Gastroesophageal sphincter (tissue), 4 donors: ENCODE measurements at places on chromosomes 16 and 17.
A peak's percentile ranks its signal among the peaks of the same experiment; 100 is the strongest.

- no peak for ATAC-seq
Measured at GRCh38 chr17:4003501-4004421, 39.5 kb upstream of the ATP2A3 start.

GRCh38 chr16:73143576-73144422 lies 95.9 kb upstream of the ZFHX3 start:
- no peak for ATAC-seq

DNA sequence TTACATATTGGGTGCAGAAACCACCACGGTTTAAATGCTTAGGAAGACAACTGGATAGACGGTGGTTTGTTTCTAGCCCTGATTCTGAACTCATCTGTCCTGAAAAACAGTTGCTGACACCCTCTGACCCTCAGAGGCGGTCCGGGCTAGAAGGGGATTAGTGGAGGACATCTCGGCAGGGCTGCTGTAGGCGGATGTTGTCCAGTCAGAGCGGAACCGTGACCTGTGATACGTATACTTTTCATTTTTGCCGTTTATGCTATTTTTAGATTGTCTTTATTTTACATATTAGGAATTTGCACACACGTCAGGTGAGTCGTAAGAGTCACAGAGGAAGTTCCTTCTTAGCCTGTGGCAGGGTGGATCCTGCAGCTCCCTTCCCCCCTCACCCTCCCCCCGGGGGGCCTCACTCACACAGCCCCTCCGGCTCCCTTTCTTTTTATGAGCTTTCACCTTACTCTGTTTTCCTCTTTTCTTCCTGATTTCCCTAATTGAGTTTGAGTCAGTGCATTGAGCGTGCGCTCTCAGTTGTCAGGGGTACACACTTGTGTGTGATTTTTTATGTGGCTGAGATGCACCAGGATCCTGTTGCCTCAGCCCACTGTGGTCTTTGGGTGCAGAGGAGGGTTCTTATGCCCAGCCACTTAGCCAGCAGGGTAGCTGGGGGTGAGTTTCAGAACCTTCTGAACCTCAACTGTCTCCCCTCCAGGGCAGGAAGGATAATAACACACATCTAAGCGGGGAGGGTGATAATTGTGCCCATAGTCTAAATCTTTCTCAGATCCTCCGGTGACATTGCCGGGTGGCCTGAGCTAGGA lies 211.1 kb upstream of the CHMP6 start:
- peak; percentile 4 for ATAC-seq

- ATAC-seq: peak; percentile 88
Measured at GRCh38 chr17:35345926-35346771, 27.3 kb downstream of the SLFN11 start.

- no peak for ATAC-seq
Measured at GRCh38 chr16:66832661-66833305, 2.0 kb upstream of the NAE1 start.

DNA sequence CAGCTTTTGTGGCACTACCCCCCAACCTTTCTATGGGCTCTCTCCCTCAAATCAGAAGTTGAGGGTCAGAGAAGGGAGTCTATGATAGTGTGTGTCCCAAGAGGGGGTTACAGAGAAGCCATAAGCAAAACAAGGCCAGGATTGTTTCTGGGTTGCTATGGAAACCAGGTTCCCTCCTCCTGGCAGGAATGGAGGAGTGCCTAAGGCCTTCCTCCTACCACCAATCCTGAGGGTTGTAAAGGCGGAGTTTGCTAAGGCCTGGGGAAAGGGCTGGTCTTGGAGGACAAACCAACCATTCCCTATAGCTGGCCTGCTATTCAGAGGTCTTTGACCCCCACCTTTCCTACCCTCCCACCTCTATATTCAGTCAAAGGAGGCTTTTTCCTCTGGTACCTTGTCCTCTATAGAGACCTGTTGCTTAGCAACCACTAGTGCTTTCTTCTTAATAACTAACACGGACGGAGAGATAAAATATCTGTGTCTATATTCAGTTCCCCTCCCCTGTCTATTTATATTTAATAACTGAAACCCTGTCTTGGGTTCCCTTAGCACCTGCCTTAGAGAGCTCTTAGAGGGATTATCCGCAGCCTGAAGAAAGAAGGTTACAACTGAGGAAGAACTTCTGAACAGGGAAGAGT lies 43.4 kb downstream of the NEUROD2 start:
- no peak for ATAC-seq

GRCh38 chr16:54060599-54061421 lies 225.8 kb downstream of the IRX3 start:
- no peak for ATAC-seq

- ATAC-seq: peak; percentile 15
Measured at GRCh38 chr17:38425744-38426143, 2.5 kb upstream of the ARHGAP23 start.

DNA sequence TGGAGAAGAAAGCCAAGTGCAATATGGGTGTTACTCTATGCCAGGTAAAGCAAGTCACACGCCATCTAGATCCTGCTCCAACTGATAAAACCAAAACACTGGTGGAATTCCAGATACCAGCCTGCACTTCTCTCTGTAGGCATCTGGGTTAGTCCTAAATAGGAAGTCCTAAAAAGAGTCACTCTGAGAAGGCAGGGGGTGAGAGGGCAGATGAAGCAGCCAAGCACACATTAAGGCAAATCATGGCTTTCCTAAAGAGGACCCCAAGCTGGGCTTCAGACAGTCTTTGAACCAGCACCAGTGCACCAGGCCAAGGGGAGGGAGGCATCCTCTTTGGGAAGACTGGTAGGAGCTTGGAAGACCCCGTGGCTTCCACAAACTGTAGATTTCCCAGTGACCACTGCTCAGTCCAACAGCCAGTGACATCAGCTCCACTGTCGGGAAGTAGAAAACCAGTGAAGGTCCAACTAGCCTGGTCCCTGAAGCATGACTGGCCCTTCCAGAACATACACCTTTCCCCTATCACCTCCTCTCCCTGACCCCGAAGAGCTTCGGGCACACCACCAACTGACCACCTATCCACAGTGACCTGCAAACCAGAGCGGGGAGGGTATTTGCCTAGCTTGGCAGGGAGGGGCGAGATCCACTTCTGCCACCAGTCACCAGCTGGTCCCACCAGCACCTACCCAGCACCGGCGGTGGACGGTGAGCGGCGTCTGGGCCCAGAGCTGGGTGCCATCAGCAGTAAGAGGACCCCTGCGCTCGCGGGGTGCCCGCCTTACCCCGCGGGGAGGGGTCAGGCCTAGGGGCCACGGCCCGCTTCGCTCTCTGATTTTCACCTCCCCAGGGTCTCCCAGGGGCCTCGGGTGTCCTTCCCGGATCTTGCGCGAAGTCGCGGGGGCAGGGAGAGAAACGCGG lies 1.0 kb downstream of the LITAF start:
- peak; percentile 16 for ATAC-seq

DNA sequence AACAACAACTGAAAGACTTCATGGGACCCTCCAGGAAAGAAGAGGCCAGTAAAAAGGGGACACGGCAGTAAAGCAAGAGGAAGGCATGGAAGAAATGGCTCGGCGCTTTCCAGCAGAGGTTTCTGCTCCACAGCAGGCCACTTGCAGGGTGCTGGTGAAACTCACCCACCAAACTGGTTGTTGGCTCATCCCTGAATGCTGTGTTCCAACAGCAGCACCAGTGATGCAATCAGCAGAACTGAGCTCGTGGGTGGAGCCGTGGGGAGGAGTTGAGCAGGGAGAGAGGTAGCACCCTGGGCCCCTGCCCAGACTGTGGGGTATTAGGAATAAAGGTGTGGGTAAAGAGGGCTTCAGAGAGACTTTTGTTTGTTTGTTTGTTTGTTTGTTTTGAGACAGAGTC lies 62.8 kb upstream of the ADCY9 start:
- no peak for ATAC-seq

DNA sequence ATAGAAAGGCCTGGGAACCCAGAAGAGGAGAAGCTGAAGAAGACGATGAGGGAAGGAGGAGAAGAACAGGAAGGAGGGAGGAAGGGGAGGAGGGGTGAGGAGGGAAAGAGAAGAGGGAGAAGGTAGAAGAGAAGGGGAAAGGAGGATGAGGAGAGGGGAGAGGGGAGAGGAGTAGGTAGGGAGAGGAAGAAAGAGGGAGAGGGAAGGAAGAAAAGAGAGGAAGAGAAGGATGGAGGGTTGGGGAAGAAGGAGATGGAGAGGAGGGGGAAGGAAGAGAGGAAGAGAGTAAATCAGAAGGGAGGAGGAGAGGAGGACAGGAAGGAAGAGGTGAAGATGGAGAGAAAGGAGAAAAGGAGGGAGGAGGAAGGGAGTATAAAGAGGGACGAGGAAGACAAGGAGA lies 109.6 kb upstream of the IRX6 start:
- ATAC-seq: no peak

- ATAC-seq: peak; percentile 56
Measured at GRCh38 chr16:55701442-55702319, 45.9 kb downstream of the SLC6A2 start.

DNA sequence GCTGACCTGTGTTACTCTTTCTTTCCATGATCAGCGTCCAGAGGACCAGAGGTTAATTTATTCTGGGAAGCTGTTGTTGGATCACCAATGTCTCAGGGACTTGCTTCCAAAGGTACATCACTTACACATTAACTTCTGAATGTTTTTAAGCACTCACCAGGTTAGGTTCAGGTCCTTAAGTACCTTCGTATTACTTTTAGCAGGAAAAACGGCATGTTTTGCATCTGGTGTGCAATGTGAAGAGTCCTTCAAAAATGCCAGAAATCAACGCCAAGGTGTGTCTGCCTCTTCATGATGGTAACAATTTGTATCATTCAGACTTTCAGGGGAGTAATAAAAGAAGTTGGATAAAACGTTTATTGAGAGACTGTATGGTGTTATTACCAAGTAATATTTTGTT lies 3.3 kb downstream of the HERPUD1 start:
- no peak for ATAC-seq

DNA sequence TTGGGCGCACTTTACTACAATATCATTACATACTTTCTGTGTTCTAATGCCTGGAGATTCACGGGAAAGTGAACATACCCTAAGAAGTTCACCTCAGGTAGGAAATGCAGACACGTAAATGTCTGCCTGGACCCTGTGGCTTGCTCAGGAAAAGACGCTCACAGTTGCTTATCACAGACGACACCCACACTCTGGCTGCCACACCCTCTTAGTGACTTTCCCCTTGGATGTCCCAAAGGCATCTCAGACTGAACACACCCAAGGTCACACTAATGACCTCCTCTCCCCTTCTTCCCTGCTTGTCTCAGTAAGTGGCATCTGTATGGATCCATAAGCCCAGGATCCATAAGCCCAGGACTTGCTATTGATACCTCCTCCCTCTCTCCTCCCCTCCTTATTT lies 32.6 kb downstream of the CDRT15 start:
- ATAC-seq: no peak

DNA sequence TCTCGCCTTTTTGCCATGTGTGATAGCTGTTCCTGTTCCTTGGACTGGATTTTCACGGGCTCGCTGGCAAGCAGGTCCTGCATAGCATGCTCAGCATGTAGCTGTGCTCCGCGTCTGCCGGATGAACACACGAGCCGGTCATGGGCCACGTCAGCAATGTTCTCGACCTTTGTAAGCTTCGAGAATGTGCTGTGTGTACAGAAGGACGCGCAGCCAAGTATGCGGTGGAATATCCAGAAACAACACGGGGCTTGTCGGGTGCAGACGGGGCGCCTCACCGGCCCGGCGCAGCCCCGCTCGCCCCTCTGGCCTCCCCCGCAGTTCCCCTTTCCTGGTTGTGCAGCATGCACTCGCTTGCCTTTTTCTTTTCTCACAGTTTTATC lies 42.2 kb downstream of the RPTOR start:
- no peak for ATAC-seq

DNA sequence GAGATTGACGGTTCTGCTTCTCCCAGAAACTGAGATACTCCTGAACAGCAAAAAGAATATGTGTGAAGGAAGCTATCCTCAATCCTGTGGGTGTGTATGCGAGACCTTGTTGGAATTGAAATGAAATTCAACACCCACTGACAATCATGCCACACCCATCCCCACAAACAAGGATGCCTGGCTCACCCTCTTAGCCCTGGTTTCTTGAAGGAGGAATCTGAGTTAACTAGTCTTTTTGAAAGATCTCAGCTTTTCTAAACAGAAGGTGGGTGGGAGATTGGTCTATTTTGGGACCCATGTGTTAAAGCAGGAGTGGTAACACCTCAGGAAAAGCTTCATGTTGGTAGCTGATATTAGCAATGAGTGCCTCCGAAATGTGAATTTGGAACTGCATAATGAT lies 1244.5 kb downstream of the CDH11 start:
- ATAC-seq: no peak

DNA sequence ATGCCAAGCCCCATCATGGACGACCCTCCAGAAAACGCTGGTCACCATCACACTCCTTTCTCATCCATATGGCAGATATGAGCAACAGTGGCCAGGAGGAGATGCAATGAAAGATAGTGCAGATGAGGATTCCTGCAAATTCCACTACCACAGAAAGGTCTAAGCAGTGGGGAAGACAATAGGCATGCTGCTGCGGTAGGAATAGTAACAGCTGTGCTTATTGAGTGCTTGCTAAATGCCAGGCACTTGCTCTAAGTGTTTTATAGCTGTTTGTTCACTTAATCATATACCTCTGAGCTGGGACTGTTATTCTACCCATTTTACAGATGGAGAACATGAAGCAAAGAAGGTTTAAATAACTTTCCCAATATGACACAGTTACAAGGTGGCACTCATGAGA lies 46.6 kb upstream of the AKAP1 start:
- no peak for ATAC-seq

DNA sequence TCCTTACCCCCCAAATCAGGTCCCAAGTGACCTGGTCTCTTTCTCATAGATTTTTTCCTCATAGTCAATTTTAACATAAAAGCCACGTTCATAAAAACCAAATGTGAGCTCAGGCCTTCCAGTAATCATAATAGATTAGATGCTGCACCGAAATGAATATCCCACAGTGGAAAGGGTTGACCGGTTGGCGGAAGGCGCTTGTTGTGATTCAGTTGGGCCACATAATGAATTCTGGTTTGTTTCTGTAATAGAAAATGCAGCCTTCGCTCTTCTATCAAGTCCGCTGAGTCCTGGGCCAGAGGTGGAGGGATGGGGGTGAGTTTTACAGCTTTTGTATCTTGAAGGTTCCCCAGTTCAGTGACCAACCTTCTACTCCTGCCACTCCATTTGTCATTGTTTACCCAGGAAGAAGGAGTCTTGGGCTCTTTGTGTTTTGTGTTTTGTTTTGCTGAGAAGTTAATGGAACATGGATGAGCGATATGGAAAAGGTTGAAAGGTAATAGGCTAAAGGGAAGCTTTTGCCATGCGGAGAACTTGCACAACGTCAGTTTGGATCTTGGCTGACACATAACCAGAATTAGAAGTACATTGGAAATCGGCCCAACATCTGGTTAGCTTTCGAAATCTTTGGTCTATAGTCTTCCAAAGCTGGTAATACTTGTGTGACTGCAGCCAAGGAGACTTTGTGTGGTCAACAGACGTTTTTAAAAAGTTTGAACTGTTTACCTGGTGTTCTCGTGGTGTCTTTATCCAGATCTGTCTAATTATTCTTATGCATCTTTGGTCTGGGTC lies 89.5 kb downstream of the CLEC16A start:
- peak; percentile 73 for ATAC-seq

GRCh38 chr16:66020046-66020445 lies 346.4 kb upstream of the CDH5 start:
- ATAC-seq: no peak

GRCh38 chr16:63287401-63287800 lies 1251.2 kb upstream of the CDH8 start:
- no peak for ATAC-seq
